ENCODE measurements at places on chromosomes 1 and 21.
A peak's percentile ranks its signal among the peaks of the same experiment; 100 is the strongest.

GRCh38 chr1:52142220-52143183 lies 613 bp downstream of the ZFYVE9 start:
- DNase-seq = no peak

DNA sequence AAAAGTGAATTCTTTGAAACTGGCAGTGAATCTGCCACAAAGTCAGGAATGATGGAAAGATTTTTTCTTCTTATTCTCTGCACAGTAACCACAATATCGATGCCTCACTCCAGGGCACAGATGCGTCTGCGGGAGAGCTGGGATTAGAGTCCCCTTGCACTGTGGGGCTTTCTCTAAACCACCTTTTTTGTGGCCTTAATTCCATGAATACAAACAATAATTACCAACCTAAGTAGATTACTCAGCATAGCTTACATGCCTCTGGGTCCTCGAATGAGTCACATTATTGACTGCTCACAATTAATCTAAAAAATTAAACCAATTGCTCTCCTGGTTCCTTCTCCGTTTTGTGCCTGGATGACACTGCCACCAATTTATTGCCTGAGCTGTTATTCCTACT lies 125.8 kb downstream of the KAZN start:
- peak; percentile 22 for DNase-seq

DNA sequence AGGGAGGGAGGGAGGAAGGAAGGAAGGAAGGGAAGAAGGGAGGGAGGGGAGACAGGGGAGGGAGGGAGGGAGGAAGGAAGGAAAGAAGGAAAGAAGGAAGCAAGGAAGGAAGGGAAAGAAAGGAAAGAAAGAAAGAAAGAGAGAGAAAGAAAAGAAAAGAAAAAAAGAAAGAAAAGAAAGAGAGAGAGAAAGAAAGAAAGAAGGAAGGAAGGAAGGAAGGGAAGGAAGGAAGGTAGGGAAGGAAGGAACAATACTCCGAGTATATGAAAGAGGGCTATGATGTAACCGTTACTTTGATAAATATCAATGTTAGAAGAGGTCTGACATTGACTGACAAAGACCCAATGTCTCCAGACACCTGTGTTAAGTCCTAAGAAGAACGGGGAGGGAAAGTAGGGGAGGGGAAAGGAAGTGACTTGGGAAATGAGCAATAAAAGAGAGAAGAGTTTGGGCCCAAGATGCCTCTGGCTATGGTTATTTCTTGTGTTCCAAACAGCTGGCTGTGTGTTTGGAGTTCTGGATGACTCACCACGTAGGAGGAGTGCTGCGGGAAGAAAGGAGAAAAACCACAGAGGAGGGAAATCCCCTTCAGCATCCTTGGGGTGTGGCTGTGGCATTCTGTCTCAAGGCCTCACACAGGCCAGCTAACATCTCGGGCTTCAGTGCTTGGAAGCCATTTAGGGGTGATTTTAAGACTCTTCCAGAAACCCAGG lies 37.0 kb upstream of the RXRG start:
- DNase-seq = peak; percentile 70

DNA sequence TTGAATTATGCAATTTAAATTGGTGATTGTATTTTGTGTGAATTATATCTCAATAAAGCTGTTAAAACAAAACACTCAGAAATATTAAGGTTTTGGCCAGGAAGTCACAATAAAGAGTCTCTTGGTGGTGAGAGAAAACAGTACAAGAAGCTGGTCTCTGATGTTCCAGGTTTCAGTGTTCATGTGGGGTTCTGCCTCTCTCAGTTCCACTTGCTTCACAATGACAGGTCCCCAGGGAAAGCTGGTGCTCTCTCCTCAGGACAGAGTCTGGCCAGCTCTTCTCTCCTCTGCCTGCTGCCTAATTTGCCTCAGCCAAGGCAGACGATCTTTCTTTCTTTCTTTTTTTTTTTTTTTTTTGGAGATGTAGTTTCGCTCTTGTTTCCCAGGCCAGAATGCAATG lies 342.9 kb upstream of the PLXNA2 start:
- DNase-seq = no peak

All from non-pigmented ciliary epithelial cell (primary cell).